Fibroblast of mammary gland (primary cell): ENCODE measurements at places on chromosomes 7 and 10.

DNA sequence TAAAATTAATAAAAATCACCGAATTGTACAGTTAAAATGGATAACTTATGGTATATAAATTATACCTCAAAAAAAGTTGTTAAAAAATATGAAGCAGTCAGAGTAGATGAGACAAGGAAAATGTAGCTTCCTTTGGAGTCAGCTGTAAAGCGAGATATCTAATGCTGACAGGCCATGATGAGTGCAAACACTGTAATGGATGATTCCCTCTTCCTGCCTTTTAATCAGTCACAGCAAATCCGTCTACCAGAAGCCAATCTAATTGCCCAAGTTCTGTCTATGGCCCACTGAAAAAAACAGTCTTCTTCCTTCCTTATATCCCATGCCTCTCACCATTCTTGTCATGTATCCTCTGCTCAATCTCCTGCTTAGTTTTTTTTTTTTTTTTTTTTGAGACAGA lies 59.9 kb upstream of the DNAJB12 start:
- no peak for DNase-seq

- no peak for DNase-seq
Measured at GRCh38 chr10:86162696-86163400, 203.7 kb downstream of the GRID1 start.

GRCh38 chr7:151351967-151352366 lies 10.4 kb downstream of the NUB1 start:
- no peak for DNase-seq

GRCh38 chr7:16841681-16842080 lies 36.9 kb upstream of the AGR2 start:
- DNase-seq: peak; percentile 10

DNA sequence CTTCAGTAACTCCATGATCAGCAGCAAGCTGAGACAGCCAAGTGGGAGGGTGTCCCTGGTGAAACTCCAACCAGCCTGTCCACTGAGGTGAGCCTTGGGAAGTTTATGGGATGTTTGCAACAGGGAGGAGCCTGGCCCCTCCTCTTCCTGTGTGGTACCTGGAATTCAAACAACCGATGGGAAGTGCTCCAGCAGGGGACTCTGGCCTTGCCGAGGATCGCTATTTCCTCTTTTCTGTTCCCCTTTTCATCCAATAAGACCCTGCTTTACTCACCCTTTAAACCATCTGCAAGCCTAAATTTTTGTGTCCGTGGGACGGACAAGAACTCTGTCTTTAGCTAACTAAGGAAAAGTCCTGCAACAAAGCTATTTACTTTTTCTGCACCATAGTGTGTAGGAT lies 491.1 kb upstream of the ZMIZ1 start:
- no peak for DNase-seq

DNA sequence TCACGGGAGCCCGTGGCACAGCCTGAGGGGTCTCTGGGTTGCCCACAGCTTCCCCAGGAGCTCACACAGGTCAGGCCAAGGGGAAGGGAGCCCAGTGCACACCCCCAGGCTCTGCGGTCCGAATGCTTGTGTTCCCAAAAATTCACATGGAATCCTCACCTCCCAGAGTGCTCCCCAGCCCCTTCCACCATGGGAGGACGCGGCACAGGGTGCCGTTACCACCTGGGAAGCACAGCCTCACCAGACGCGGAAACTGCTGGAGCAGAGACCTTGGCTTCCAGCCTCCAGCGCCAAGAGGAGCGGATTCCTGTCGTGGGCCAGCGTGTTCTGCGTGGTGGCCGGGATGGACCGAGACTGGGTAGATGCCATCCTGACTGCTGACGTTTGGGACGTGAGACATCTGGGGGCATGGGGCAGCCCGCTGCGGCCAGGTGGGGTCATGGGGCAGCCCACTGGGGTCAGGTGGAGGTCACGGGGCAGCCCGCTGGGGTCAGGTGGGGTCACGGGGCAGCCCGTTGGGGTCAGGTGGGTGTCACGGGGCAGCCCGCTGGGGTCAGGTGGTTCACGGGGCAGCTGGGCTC lies 149.4 kb downstream of the WDR37 start:
- no peak for DNase-seq

- no peak for DNase-seq
Measured at GRCh38 chr7:50204581-50204980, 99.9 kb upstream of the IKZF1 start.

GRCh38 chr10:74754381-74754821 lies 72.0 kb upstream of the KAT6B start:
- no peak for DNase-seq
